ENCODE measurements at places on chromosomes 16 and 17.

DNA sequence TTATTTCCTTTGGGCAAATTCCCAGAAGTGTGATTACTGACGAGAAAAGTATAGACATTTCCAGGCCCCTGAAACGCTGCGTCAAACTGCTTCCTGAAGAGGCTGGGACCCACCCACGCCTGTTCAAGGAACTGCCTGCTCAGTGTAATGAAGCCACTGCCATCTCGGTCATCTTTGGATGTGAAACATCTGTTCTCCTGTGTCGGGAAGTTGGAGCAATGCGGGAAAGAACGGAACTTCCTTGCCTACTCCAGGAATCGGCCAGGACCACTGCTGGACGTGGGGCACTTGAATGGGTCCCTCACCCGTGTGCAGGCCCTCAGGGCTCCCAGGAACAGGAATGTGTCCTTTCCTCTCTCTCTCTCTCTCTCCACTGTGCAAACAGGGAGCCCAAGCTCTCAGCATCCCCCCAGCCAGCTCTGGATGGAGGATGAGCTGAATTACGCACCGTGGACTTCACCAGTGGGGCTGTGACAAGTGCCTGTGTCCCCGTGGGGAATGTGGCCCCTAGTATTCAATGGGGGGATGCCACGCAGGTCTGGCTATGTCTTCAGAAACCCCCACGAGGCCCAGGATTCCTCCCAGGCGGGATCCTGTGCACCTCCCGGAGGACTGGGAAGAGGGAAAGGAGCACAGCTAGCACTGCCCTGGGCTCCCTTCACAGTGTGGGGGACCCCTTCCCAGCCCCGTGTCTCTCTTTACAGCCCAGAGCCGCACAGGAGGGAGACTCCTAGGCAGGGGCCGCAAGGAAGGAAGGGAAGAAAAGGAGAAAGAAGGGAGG lies 18.3 kb upstream of the LITAF start:
- DNase-seq, result no peak

- no peak for DNase-seq
These were observed 258 bp downstream of the PRKCB start for GRCh38 chr16:23836078-23836403.

DNA sequence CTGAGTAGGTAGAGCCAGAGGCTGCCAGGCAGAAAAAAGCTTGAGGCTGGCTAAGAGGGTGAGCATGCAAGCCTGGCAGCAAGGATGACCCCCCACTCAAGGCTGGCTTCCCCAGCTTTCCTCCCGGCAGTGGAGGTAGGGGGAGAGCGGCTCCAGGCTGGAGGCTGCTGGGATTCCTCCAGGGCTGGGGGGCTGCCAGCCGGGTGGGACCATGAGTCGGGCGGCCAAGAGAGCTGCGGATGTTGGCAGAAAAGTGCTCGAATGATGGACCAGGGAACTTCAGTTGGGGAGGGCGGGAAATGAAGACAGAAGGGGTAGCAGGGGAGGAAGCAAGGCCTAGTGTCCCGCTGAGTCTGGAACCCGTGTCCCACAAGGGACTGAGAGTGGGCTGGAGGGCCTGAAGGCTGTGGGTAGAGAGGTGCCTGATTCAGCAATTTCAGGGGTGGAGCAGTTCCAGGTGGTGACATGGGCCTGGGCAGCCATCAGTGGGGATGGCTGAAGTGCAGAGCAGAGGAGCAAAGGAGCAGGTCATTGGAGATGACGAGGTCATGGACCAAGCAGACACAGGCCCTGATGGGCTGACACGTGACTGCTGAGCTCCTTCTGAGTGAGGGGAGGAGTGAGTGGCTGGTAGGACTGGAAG lies 20.3 kb downstream of the HSD11B2 start:
- DNase-seq, result no peak

- DNase-seq, result no peak
These were observed 9.6 kb downstream of the CRISPLD2 start for GRCh38 chr16:84829168-84829965.

GRCh38 chr17:77926981-77927380 lies 31.5 kb upstream of the TNRC6C start:
- DNase-seq, result no peak

DNA sequence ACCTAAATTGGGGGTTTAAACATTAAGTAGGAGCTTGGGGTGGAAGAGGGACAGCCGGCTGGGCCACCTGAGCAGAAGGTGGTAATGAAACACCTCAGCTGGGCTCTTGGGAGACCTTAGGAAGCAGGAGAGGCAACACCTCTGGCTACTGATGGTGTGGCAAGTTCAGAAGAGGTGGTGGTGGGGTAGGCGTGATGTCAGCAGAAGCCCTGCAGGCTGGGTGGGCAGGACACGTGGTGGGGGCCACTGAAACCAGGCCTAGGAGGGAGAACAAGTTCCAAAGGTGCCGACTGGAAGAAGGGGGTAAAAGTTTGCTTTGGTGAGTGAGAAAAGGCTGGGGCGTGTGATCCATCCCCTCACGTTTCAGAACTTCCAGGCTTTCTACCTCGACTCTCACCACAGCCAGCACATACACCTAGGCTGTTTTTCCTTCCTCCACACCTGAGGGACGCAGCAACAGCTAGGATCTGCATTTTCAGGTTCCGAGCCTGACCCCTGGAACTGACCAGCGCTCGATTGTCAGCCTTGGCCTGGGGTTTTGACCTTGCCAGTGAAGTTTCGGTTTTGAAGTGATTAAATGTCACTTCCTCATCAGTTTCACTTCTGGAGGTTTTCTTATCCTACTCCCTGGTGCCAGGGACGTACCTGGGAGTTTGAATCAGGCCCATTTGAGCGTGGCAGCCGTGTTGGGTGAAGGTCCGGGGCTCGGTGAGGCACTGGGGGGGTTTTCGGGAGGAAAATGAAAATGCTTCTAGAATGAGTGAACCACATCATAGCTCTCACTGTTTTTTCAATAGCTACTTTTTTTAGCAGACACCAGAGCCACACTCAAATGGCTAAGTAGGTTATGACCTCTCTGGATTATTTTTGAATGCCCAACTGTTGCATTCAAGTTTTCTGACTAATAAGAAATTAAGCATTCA lies 10.0 kb downstream of the SNN start:
- DNase-seq, result no peak

DNA sequence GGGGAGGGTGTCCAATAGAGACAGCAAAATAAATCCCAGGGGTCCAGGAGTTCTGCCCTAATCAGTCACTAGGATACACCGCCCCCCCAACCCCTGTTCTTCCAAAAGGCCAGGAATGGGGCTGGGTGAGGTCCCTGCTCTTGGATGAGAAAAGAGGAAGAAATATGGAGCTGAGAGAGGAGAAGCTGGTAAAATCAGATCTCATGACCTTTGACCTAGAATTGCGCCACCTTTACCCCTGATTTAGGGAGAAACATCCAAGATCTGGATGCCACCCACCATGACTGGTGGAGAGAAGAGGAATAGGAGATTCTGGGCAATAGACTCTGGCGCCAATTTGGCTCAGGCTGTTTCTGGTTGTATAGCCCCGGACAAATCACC lies 707 bp upstream of the CACNB1 start:
- no peak for DNase-seq

GRCh38 chr17:28997806-28998205 lies 8.0 kb downstream of the SEZ6 start:
- DNase-seq, result peak; percentile 89

- no peak for DNase-seq
These were observed 197.1 kb downstream of the SHISA9 start for GRCh38 chr16:13098536-13098935.

- no peak for DNase-seq
These were observed 23.4 kb upstream of the JPT2 start for GRCh38 chr16:1654505-1655268.

DNA sequence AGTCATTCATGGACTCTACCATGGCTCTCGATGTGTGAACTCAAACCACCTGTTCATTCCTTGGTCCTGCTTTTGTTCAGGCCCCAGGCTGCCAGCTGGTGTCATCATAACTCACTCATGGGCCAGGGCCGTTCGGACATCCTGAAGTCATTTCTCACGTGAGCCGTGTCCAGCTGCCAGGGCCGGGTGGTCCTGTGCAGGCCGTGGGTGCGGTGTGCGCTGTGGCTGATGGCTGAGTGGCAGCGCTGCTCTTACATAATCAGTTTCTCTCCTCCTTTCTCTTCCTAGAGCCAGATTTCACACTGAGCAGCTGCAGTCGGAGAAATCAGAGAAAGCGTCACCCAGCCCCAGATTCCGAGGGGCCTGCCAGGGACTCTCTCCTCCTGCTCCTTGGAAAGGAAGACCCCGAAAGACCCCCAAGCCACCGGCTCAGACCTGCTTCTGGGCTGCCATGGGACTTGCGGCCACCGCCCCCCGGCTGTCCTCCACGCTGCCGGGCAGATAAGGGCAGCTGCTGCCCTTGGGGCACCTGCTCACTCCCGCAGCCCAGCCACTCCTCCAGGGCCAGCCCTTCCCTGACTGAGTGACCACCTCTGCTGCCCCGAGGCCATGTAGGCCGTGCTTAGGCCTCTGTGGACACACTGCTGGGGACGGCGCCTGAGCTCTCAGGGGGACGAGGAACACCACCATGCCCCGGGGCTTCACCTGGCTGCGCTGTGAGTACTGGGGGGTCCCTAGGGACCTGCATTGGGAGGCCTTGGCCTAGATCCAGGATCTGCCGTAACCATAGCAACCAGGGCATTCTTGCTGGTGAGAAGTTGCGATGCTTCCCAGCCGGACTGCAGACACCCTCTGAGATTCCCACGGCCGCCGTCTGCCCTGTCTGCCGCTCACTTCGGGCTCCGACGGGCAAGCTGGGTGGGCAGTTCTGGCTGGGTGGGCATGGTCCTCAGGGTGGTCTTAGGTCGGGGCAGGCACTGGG lies at the start of gene IL34:
Gene IL34, plus strand, starts transcription at position 300 of the 982 bp plus-strand sequence. Its CDS starts 389 bp downstream, at position 689.
- DNase-seq, result peak; percentile 79

- DNase-seq, result no peak
These were observed 33.3 kb downstream of the LITAF start for GRCh38 chr16:11553371-11553770.

DNA sequence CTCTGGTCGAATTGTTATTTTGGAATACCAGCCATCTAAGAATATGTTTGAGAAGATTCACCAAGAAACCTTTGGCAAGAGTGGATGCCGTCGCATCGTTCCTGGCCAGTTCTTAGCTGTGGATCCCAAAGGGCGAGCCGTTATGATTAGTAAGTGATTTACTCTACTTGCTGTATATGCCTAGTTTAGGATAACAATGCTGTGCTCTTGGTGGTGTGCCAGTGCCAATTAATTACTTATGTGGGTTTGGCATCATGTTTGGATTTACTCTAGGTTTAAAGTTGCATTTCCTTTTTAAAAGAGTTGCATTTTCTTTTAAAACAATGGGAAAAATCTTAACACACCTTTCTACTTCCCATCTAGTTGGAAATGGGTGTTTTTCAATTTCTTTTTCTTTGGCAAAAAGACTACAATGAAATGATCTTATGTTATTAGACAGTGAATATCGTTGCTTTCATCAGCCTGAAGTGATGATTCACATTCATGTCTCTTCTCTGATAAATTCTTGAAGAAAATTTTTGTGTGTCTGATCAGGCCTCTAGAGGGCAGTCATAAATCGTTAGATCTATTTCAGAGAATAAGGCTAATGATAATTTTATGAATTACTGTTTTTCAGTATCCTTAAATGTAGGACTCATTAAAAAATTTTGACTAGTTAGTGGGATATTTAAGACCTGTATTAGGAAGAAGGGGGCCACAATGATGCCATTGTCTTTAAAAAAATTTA lies 5.6 kb downstream of the SF3B3 start:
- DNase-seq, result no peak

GRCh38 chr17:3891626-3892094 lies 1.2 kb downstream of the CAMKK1 start:
- no peak for DNase-seq

- DNase-seq, result no peak
These were observed 679.8 kb upstream of the KIF2B start for GRCh38 chr17:53142890-53143289.

GRCh38 chr17:72858826-72859495 lies 233.5 kb downstream of the SLC39A11 start:
- DNase-seq, result no peak

DNA sequence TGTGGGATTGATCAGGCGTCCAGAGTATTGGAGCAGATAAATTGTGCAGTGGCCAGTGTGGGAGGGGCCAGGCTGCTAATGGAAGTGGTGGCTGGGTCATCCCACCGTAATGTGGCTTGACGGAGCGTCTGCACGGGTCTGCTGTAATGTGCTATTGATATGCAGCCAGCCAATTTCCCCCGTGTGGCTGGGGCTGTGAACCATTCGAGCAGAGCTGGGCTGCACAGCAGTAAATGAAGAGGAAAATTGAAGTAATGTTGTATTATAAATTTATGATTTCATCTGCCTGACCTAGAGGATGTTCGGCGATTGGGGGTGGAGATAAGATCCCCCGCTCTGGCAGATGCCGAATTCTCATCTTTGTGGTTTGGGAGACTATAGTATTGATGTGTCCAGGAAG lies 121.5 kb downstream of the CCDC182 start:
- DNase-seq, result no peak

DNA sequence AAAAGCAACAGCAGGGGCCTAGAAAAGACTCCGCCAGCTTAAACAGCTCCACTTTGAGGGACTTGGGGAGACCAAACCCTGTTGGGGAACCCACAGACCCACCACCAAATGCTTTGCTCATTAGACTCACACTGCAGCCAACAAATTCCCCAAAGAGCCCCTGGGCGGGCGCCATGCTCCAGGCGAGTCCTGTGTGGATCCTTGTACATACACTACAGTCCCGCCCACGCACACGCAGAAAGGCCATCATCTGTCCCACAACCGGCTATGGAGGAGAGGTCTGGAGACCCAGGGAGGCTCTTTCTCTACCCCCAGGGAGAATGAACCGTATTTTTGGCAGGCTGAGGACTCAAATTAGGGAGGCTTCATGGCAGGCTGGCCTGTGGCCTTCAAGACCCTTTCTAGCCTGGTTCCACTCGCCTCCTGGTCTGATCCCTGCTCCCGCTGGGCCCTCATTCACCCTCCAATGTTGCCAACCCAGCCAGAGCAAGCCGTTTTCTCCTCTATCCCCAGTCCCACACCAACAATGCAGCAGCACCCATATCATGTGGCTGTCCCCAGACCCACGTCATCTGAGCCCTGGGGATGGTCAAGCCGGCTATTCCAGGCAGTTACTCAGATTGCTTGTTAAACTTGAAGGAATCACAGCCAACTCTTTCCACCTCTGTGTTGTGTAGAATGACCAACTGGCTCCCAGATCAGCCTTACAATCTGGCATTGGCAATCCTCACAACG lies 27.2 kb downstream of the ZNF423 start:
- no peak for DNase-seq

DNA sequence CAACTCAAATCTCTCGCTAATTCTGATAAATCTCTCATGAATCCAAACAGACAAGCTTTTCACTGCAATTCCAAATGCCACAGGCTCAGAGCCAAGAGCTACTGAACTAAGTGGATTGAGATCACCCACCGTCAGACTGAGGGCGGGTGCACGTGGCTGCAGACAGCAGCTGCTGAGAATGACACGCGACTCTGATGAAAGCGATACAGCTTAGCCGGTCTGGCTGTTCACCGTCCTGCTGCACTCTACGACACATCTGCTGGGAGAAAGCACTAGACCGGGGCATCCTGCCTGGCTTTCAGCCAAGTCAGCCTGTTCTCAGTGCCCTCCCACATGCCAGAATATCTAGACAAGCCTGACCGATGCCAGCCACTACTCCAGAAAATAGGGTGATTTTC lies 42.6 kb downstream of the KLHDC4 start:
- peak; percentile 86 for DNase-seq

- DNase-seq, result no peak
These were observed 66.9 kb downstream of the RAI1 start for GRCh38 chr17:17748179-17748578.
